Sciatic nerve (tissue), 2 donors: ENCODE measurements at places on chromosomes 7 and 10.

GRCh38 chr10:13587391-13587790, 626 bp downstream of the PRPF18 start:
- DNase-seq: no peak

DNA sequence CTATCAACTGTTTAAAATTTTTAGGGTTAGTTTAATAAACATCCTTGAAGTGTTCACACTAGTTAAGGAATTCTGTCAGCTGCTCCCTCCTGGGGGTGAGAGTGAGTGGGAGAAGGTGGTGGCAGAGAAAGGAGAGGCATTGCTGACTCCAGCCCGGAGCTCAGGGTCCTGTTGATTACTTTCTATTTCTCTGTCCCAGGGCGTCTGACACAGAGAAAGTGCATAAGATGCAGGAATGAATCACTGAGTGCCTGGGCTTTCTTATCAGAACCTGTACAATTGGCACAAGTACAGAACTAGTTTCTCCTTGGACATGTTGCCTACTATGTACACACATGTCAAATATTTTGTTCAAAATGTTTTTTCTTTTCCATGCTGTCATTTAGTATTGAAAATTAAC, 410.8 kb upstream of the COBL start:
- DNase-seq: no peak

DNA sequence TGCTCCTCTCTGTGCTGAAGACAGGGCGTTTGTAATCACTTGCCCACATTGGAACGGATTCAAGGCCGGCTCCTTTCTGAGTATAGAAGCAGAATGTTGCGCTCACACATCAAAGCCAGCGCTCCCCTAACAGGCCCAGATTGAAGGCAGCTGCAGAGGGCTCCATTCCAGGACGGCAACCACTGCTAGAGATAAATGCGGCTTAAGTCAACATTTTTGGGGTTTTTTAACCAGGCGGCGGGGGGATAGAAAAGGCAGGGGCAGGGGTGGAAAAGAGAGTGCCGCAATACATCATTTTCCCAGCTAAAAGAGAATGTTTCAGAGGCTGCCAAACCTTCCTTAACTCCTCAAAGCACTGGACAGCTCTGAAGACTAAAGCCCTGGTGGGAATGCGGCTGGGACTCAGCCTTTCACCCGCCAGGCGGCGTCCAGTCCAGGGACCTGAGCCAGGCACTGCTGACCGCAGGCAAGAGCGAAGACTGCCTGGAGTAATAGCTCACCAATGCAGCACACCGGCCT, 189.6 kb downstream of the TNS3 start:
- peak; percentile 87 for DNase-seq

- no peak for DNase-seq
Observed at GRCh38 chr10:109977382-109977806, 30.4 kb upstream of the ADD3 start.

- DNase-seq: no peak
Observed at GRCh38 chr7:98855610-98856422, 14.0 kb downstream of the TMEM130 start.

- DNase-seq: no peak
Observed at GRCh38 chr7:77812290-77812685, 13.7 kb downstream of the PHTF2 start.

DNA sequence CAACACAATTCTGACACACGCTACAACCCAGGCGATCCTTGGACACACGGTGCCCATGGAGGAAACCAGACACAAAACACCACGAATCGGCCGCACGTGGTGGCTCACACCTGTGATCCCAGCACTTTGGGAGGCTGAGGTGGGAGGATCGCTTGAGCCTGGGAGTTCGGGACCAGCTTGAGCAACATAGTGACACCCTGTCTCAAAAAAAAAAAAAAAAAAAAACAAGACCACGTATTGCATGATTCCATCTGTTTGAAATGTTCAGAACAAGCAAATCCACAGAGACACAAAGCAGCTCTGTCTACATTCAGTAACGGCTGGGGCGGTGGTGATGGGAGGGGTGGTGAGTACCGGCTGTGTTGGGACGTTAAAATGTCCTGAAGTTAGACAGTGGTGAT, 25.2 kb downstream of the ADAP1 start:
- DNase-seq: peak; percentile 58

GRCh38 chr7:134357486-134357885, 40.8 kb upstream of the SLC35B4 start:
- DNase-seq: no peak

GRCh38 chr7:139680676-139681462, 96.9 kb downstream of the HIPK2 start:
- no peak for DNase-seq

DNA sequence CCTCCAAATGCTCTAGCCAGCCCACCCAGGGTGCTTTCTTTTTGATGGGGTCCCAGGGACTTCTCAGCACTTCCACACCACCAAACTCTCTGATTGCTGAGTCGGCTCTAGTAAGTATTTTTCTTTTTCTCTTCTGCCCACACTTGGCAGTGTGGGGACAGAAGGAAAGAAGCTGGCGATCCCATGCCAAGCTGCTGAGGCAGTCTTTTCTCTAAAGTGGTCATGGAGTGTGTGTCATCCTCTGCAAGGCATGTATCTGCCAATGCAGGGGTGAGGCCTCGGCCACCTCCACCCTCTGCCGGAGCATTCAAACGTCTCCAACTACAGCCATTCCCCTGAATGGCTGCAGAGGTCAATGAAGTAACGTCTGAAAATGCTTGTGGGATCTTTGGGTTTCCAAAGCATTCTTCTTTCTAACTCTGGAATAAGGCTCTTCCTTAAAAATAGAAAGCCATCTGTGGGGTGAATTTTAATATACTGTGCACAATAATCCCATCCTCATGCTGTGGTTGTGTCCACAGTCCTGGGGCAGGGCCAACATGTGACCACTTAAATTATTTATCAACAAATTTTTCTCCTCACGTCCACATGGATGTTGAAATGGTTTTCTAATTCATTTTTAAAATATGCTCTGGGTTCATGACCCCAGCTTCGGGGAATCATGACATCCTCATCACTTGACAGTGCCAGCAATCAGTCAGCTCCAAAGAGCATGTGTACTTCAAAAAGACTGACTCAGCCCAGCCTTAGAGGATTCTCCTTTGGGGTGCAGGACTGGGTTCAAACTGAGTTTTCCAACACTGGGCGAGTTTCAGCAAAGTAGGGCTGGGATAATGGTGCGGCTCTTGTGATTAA, 171.3 kb upstream of the ITGB1 start:
- no peak for DNase-seq

DNA sequence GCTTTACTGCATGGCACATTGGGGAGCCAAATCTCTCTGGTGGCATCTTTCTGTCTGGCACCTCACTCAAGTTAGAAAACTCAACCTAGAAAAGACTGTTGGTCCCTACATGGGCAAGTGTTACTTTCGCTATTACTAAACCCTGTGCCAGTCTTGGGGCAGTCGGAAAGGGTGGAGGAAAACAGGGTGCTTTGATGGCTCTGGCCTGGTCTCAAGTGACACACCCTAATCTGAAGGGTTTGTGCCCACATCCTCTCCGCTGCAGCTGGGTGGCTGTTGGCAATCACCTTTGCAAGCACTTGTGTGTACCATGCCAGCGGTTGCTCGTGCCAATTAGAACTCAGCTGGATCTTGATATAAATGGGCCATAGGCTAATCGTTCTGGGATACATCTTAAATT, 159.8 kb upstream of the ITGB1 start:
- DNase-seq: no peak

- no peak for DNase-seq
Observed at GRCh38 chr10:20771051-20771450, 126.1 kb downstream of the NEBL start.

GRCh38 chr7:96614154-96614867, 95.3 kb downstream of the SEM1 start:
- DNase-seq: no peak

GRCh38 chr10:31707093-31708039, 221.3 kb downstream of the ARHGAP12 start:
- peak; percentile 85 for DNase-seq
